ENCODE measurements at places on chromosomes 2 and 18.

DNA sequence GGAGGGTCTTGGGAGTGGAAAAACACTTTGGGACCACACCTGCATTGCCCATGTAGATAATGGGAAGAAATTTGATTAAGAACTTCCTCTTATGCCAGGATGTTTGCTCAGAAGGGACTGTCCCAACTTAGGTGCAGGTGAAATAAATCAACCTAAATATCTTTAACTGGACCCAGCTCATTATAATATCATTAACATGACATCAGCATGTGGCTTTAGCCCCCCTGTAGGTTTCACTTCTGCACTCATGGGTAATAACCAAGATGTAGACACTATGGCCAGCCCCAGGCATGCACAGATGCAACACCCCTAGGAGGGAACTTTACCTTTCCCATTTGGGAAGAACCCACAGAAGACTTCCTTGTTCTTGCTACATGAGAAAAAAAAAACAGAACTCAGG is 227.4 kb upstream of the ZNF804A start:
- no peak for DNase-seq

GRCh38 chr2:179186126-179186525 is 78.5 kb downstream of the SESTD1 start:
- DNase-seq, result no peak

GRCh38 chr2:217459680-217460405 is 543.0 kb downstream of the TNS1 start:
- no peak for DNase-seq

- DNase-seq, result no peak
Measured at GRCh38 chr2:133836691-133837345, 268.6 kb upstream of the NCKAP5 start.

- DNase-seq, result no peak
Measured at GRCh38 chr2:102285368-102285767, 26.0 kb upstream of the IL1RL1 start.
